ENCODE measurements at places on chromosomes 5 and 9.

DNA sequence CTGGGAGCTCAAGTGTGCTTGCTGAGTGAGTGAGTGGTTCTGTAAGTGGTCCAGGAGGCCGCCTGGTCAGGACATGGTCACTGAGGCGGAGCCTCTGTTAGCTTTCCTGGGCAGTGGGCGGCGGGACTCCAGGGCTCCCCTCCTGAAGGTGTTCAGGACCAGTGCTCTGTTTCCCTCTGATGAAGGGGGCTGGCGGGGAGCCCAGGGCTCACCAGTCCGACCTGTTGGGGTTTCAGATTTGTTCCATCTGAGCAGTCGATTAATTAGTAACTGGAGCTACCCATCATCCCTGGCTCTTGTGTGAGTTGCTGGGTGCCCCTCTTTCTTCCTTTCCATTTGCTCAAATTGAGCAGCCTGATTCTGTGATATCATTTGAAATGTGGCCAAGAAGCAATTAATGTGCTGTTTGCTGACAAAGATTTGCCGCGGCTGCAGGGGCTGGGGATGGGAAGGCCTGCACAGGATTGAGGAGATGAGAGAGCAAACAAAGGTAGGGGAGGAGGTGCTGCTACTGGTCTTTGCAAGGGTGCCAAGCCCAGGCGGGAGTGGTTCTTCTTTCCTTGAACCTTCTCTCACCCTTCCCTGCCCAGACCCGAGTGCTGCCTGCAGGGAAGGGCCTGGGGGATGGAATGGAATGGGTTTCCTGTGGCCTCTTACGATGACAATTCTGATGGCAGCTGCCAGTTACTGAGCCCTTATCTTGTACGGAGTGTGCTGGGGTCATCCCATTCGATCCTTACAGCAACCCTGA, 92.8 kb upstream of the PITX1 start:
- DNase-seq = no peak

- DNase-seq = no peak
These were observed 97.4 kb downstream of the CDH9 start for GRCh38 chr5:26940994-26941393.

- no peak for DNase-seq
These were observed 12.7 kb upstream of the SLC36A1 start for GRCh38 chr5:151434570-151435237.

DNA sequence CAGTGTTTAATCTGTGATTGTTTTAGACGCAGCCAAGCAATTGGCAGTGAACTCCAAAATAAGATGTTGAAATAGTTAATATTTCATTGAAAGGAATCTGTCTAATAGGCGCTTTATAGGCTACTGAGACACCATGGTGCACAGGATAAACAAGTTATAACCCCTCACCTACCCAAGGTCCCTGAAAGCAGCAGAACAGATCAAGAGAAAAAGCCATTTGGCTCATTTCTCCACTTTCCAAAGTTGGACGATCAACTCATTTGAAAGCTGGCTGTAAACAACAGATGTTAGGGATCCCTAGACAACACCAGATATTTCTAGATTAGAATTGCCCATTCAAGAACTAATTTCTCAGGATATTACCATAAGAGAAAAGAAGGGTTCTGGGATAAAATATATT, 4.9 kb downstream of the PUM3 start:
- no peak for DNase-seq

GRCh38 chr9:96484521-96484931, 34.6 kb downstream of the HABP4 start:
- DNase-seq = peak; percentile 50

DNA sequence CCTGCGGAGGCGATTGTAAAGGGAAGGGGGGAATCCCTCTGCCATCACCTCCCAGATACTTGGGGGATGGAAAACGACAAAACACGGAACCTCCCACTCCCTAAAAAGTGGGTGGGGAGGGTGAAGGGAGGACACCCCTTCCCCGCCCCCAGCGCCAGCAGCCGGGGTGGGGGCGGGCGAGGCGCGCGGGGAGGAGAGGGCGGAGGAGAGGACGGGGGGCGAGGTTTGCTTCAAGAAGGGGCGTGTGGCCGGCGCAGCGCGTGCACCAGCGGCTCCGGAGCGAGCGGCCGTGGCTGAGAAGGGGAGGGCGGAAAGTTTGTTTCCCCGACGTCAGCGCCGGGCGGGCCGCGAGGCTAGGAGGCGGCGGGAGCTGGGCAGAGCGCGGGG, at the start of gene PRRX2:
Gene PRRX2 (plus strand): TSS at position 259 of the 387 bp plus-strand sequence. CDS start 221 bp downstream, outside the sequence.
- no peak for DNase-seq

GRCh38 chr9:2320632-2321031, 301.0 kb upstream of the VLDLR start:
- no peak for DNase-seq

DNA sequence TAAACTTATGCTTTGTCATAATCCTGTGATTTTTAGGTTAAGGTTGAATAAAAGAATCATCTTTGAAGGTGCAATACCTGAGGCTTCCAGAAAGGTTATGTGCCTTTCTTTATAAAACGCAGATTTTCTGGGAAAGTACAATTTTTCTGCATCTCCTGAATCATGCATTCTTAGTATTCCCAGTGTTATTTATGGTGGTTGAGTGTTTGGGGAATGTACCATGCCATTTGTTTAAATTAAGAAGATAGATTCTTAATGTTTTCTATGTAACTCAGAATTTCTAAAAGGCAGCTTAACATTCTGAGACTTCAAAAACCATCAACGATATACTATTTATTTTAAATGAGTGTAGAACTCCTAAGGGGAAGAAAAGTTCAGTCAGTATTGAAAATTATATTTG, 108.1 kb upstream of the FBN2 start:
- DNase-seq = no peak

- DNase-seq = no peak
These were observed 972.5 kb upstream of the CTNND2 start for GRCh38 chr5:12876541-12877298.

- DNase-seq = no peak
These were observed 36.1 kb downstream of the PRRX2 start for GRCh38 chr9:129701549-129701948.

GRCh38 chr5:113123618-113124017, 147.0 kb downstream of the DCP2 start:
- DNase-seq = peak; percentile 16

DNA sequence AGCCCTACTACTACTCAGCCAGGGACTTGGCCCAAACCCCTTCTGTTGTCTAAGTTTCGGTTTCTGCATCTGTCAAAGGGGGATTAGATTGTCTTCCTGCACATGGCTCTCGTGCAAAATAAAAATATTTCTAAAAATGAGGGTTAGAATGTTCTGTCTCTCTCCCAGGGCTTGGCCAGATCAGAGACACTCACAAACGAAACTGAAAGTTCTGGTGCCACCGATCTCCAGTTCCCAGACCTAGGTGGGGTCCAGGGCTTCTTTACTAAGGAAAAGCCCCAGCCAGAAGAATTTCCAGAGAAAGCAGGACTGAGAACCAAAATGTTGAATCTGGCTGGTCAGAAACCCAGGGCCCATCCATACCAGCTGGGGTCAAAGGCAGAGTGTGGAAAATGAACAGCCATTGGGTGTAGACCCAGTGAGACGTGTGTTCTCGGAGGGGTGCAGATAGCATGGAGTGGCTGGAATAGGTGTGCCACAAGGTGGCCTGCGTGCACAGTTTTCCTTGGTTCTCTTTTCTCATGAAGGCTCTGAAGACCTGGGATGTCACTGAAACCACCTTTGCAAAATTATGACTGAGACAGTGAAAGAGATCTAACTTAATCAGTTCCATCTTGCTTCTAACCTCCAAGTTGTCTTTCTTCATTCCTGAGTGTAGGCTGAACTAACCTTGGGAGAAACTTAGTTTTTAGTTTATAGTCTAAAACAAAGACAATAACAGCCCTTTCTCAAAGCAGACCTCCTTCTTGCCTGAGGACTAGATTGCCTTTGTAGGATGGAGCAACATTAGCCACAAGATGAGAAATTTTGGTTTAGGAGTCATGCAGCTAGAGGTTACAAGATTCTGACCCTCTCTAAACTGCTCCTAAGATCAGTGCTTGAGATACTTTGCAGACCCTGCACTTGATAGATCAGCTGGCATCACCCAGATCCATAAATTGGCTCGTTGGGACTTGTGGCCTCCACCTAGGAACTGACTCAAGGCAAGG, 2.3 kb upstream of the SLC23A1 start:
- no peak for DNase-seq
